ENCODE measurements at places on chromosomes 4 and X.
A peak's percentile ranks its signal among the peaks of the same experiment; 100 is the strongest.

DNA sequence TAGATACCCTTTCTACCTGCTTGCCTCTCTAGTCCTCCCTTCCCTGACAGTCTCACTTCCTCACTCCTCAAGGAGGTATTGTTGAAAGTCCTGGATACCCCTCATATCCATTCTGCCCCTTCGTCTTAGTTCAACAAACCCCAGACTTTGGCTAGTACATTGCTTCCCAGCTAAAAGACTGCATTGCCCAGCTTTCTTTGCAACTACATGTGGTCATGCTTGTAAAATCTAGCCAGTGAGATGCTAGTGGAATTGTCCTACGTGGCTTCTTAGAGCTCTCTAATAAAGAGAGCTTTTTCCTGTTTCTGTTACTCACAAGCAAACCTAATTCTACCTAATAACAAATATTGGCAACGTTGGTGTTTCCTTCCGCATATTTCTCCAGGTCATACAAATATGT, 237.9 kb upstream of the PSAPL1 start:
- no peaks in the 10 kb centered on the region for H3K4me1 ChIP-seq
- H3K36me3 ChIP-seq = no peaks in the 10 kb centered on the region
- H3K27me3 ChIP-seq = no peaks in the 10 kb centered on the region
- no peak overlapping the region for H3K4me3 ChIP-seq

DNA sequence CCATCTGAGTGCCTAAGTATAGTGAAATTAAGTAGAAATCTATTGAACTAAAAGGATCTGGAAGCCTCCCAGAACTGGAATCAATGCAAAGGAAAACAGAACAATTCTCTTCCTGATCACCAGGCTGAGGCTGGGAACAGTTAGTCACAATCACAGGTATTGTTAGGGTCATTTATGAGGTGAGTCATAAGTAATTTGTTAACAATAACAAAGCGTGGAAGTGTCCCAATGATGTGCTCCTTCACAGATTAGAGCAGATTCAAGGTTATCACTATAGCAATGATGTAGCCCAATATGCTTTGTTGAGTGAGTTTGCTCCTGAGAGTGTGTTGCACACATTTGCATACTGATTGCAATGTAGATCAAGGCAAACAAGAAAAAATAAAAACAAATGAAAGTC, 228.1 kb downstream of the ZNF674 start:
- H3K27me3 ChIP-seq = no peaks in the 10 kb centered on the region
- no peak for DNase-seq
- no peaks in the 10 kb centered on the region for H3K36me3 ChIP-seq
- H3K4me1 ChIP-seq = no peaks in the 10 kb centered on the region
- no peak overlapping the region for H3K4me3 ChIP-seq

DNA sequence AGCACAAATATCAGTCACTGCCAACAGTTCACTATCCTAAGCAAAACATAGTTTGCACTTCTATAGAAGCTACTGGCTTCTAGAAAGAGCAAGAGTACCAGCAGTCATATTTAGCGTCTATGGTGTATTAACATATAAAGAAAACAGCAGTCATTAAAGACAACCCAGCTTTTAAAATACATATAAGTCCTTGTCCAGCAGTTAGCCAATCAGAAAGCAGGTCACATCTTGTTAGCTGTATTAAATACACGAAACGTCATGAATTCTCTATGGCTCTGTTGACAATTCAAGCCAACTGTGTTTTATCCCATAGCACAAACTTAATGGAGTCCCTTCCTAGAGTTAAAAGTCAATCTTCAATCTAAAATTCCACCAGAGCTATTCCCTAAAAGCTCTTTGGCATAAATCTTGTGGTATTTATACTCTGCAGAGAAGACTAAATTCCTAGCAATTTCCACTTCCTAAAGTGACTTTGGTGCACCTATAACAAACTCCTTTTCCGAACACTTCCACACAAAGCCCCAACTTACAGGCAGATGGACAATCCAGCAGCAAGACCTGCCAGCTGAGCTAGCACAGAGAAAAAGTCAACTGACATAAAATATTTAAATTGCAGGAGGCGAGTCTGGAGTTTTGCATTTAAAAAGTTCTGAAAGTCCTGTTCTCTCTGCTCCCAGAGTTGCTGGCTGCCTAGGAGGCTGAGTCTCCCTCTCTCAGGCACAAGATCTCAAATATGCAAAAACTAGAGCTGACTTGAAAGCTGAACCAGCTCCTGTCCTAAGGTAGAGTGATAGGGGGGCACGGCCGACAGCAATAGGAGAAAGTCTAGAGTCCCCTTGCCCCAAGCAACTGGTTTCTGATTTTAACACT, 1.3 kb downstream of the LDB2 start:
- peak overlapping the region; percentile 19 for H3K4me3 ChIP-seq

DNA sequence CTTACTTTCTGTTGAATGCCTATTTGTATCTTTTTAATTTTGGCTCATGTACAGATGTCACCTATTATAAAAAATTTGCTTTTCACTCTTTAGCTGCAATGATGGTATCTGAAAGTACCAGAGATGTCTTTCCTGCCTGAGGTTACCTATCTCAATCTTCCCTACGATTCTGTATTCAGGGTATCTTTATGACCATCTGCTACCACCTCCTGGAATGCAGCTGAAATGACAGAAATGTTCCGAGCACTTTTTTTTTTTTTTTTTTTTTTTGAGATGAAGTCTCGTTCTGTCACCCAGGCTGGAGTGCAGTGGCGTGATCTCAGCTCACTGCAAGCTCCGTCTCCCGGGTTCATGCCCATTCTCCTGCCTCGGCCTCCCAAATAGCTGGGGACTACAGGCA, 136.4 kb downstream of the REPS2 start:
- no peak overlapping the region for H3K4me3 ChIP-seq
- no peaks in the 10 kb centered on the region for H3K36me3 ChIP-seq

DNA sequence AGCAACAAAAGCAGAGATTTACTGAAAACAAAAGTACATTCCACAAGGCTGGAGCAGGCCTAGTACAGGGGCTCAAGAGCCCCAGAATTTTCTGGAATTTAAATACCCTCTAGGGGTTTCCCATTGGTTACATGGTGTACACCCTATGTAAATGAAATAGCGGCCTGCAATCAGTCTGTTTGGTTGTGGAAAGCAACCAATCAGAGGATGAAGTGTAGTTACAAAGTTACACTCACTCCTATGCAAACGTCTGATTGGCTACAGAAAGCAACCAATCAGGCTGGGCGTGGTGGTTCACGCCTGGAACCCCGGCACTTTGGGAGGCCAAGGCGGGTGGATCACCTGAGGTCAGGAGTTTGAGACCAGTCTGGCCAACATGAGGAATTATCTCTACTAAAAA, 13.8 kb upstream of the TXLNG start:
- no peaks in the 10 kb centered on the region for H3K4me1 ChIP-seq
- no peak overlapping the region for H3K27ac ChIP-seq
- H3K36me3 ChIP-seq = no peaks in the 10 kb centered on the region
- no peak overlapping the region for H3K4me3 ChIP-seq
- H3K27me3 ChIP-seq = no peaks in the 10 kb centered on the region

- DNase-seq = peak; percentile 27
- H3K27ac ChIP-seq = no peak overlapping the region
- H3K4me3 ChIP-seq = no peak overlapping the region
- no peaks in the 10 kb centered on the region for H3K36me3 ChIP-seq
- no peaks in the 10 kb centered on the region for H3K27me3 ChIP-seq
- no peaks in the 10 kb centered on the region for H3K4me1 ChIP-seq
These were observed 194.0 kb downstream of the GASK1B start for GRCh38 chr4:157978680-157979361.

DNA sequence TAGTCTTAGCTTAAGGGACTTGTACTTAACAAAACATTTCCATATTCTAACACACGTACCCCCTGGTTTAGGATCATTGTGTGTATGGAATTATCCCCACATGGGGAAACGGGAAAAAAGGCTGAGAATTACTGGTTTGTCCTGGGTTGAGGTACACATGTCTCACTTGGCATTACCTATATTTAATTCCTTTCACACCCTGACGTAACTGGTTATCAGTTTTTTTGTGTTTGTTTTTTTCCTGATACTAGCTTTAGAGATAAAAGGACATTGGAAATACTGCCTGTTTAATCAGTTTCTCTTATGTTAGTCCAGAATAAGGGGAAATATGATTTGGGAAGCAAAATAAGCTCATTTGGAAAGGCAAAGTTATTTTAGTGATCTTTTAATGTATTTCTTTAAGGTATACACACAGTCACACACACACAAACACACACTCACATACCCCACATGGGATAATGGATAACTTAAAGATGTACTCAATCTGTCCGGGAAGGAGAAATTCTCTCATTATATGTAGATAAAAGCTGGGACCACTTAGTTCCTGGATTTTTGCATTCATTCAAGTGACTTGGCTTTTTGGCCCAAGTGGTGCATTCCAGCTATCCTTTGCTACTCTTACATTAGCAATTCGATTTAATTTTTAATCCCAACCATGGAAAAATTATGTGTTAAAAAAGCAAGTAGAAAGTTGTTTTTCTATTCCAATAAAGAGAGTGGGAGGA, 13.0 kb downstream of the SEPTIN11 start:
- no peak for DNase-seq
- H3K27ac ChIP-seq = no peak overlapping the region
- no peaks in the 10 kb centered on the region for H3K4me1 ChIP-seq
- no peaks in the 10 kb centered on the region for H3K27me3 ChIP-seq
- H3K4me3 ChIP-seq = no peak overlapping the region

DNA sequence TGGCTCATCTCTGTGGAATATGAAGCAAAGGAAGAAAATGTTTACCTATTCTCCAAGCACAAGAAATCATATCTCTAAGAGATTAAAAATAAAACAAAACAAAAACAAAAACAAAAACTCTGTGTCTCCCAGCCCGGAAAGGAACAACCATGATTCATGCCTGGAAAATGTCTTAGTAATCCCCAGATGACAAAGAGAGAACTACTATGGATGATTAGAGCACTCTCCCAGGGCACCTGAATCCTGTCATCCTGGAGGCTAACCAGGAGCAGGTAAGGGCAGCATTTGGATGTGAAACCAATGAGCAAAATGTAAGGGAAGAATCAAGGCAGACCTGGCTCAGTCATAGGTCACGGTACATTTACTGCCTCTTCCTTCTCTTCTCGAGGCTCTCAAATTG, 1.7 kb upstream of the AKAP4 start:
- no peaks in the 10 kb centered on the region for H3K4me1 ChIP-seq
- DNase-seq = no peak
- H3K27ac ChIP-seq = no peak overlapping the region
- no peaks in the 10 kb centered on the region for H3K36me3 ChIP-seq

GRCh38 chrX:136130931-136131833, 16.2 kb upstream of the FHL1 start:
- no peaks in the 10 kb centered on the region for H3K4me1 ChIP-seq
- H3K27ac ChIP-seq = no peak overlapping the region
- H3K4me3 ChIP-seq = no peak overlapping the region
- H3K27me3 ChIP-seq = no peaks in the 10 kb centered on the region
- H3K36me3 ChIP-seq = no peaks in the 10 kb centered on the region
